CD4-positive, alpha-beta T cell treated with Interleukin-1 beta for 1 hour (primary cell): ENCODE measurements at places on chromosomes 16 and 17.

GRCh38 chr16:79050063-79050462, 550.5 kb downstream of the MAF start:
- DNase-seq, result no peak

GRCh38 chr17:7351665-7352502, at the start of gene KCTD11:
KCTD11 (plus strand) TSS chr17:7352162.
- DNase-seq, result peak; percentile 84

GRCh38 chr17:1498869-1499268, 6.4 kb upstream of the MYO1C start:
- no peak for DNase-seq

- DNase-seq, result no peak
These were observed 77.4 kb downstream of the BPTF start for GRCh38 chr17:67902511-67903231.

GRCh38 chr17:61627125-61627524, 36.1 kb upstream of the NACA2 start:
- DNase-seq, result no peak

GRCh38 chr17:35968520-35969054, 12.7 kb downstream of the CCL16 start:
- DNase-seq, result no peak

- DNase-seq, result no peak
These were observed 671 bp upstream of the EDC4 start for GRCh38 chr16:67872131-67872630.
